ENCODE measurements at places on chromosomes 1 and 21.

DNA sequence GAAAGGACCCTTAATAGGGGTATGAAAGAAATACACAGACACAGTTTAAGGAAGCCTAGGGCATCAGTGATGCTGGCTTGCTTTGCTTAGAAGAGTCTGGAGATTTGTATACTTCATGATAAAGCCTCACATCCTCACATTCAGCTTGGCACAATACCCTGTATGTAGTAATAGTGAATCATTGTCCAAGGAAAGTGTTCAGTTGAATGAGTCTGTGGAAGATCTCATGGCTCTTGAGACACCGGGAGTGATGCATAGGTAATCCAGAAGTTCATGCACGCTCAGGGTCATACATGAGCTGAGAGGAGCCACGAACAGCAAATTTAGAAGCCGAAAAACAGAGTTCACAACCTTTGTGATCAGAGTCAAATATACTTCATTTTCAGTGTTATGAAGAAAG lies 537.2 kb upstream of the TMPRSS15 start:
- no peak for DNase-seq

DNA sequence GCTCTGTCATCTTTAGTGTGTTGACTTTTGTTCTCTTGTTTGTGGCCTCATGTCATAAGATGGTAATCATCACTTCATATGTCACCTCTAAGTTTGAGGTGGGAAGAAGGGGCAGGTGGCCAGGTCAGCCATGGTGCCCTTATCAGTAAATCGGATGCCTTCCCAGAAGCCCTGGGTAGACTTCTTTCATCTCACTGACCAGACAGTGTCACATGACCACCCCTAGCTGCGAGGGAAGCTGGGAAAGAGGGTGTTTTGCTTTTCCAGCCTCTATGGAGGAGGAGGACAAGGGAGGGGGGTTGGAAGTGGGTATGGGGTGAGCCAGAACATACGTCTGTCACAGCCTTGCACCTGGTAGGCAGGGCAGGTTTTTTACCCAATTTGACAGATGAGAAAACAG lies 28.6 kb downstream of the TNFRSF1B start:
- no peak for DNase-seq

GRCh38 chr1:184903111-184903692 lies 71.1 kb downstream of the NIBAN1 start:
- DNase-seq = no peak

DNA sequence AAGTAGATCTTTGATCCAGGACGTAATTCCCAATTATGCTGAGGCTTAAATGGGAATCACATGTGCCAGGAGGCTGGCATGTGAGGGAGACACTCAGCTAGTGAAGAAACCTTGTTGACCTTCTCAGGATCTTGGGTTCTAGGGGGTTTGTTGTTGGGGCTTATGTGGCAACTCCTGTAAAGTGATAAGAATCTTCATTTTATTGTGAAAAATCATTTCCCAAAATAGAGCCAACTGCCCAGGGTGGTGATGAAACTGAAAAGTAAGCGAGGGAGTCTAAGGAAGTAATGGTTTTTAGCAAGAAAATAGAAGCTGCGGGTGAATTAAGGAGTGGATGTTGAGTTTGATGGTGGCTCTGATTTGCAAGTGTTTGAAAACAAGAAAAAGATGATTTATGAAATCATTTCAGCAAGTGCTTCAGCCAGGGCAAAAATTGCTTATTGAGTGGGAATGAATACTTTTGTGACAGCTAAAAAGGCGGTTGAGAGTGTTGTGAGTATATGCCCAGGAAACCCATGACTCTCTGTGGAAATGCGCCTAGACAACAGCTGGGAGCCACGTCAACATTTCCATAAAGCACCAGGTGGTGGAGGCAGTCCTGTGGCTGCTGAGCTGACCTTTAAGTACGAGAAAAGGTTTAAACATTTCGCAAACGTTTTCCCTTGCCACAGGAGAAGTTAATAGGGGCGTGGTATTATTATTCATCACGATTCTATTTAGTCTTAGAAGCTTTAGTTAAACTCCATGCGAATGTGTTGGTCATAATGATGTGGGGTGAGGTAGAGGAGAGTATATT lies 102.7 kb downstream of the HMGB4 start:
- no peak for DNase-seq

DNA sequence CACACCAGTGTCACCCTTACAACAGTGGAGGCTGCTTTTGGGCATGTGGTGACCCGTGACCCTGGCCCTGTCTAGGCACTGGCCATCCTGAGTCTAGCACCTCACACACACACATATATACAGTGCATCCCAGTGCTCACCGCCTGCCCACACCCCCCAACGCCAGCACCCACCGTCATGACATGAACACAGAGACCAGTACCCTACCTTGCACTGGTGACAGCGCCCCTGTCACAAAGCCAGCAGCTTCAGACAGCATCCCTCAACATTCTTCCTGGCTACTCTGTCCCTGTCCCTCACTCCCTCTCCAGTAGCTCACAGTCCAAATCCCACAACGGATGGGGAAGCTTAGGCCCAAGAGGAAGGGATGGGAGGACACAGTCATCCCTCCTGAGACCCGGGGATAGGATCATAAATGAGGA lies 27.1 kb downstream of the AHDC1 start:
- no peak for DNase-seq

- no peak for DNase-seq
Observed at GRCh38 chr1:32568929-32569328, 29.7 kb downstream of the ZBTB8A start.

- no peak for DNase-seq
Observed at GRCh38 chr21:32349333-32349944, 43.4 kb downstream of the URB1 start.

GRCh38 chr1:65119951-65120350 lies 28.1 kb upstream of the AK4 start:
- no peak for DNase-seq

DNA sequence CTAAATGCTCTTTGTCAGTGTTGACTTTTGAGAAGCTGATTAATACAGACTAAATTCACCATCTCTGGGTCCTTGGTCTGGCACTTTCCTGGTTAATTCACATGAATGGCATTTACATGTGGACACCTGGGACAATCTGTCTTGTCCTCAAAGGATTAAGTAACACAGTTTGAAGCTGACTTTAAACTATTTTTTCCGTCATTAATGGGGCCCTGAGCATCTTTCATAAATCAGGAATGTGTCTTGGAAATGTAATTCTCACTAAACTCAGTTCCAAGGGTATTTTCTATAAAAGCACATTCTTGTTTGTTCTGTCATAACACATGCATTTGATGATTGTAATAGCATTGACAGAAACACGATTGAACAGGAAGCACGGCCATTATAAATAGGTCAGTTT lies 26.7 kb upstream of the NBL1 start:
- no peak for DNase-seq

DNA sequence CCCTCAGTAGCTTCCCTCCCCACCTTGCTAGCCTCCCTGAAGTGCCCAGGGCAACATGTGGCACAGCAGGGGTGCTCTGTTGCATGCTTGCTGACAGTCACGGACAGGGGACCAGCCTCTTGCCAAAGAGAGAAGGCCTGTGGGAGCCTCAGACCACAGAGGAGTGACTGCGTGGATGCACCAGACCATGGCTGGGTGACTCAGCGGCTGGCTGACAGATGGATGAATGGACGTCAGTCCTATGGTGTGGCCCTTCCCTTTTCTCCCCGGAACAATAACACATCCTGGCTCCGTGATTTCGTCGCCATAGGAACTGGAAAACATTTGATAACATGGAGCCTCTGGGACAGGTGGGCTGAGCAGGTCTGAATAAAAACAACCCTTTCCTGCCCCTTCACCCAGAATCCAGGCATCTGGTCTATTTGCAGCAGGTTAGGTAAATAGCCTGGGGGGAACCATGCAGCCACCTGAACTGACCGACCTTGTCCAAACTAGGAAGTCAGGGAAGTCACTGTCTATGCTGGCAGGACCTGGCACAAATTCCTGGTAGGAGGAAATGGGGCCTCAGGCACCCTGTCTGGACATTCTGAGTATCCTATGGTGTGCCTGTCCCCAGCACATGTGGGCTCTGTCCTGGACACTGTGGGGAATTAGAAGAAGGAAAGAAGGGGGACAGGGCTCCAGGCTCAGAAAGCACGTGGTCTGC lies 53.3 kb downstream of the NENF start:
- no peak for DNase-seq

Data from neural crest cell (in vitro differentiated cells).